Activated CD4-positive, alpha-beta T cell treated with anti-CD3 and anti-CD28 coated beads, Interleukin-10, Interleukin-2, amounts not matched to agents 100 ng/mL and 50 ng/mL, durations not matched to agents 16 hours and 8 hours (primary cell): ENCODE measurements at places on chromosomes 16 and 17.

DNA sequence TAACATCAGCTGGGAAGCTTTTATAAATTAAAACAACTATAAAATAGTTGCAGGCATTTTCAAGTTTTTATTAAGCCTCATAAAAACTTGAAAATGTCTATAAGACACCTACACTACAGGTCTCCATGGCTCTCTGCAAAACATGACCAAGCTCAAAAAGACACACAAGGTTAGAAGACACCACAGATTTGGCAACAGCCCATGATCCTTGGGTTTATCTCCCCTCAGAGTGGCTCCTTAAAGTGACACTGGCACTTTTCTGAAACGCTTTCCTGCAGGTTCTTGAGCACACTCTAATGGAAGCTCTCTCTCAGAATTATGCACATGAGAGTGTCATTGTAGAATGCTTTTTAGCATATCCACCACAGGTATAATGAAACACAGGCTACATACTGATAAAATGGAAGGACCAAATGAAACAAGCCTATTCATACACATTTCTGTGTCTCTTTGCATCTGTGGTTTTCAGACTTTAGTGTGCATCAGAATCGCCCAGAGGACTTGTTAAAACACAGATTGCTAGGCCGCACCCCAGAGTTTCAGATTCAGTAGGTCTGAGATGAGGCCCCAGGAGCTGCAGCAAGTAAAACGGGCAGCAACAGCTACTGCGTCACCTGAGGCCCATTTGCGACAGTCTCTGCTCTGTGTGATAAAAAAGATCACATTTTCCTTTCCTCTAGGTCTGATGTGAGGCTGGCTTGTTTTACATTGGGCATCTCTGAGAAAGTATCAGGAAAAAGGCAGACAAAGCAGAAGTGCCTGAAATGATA lies 75.0 kb upstream of the WSB1 start:
- DNase-seq: peak; percentile 94

DNA sequence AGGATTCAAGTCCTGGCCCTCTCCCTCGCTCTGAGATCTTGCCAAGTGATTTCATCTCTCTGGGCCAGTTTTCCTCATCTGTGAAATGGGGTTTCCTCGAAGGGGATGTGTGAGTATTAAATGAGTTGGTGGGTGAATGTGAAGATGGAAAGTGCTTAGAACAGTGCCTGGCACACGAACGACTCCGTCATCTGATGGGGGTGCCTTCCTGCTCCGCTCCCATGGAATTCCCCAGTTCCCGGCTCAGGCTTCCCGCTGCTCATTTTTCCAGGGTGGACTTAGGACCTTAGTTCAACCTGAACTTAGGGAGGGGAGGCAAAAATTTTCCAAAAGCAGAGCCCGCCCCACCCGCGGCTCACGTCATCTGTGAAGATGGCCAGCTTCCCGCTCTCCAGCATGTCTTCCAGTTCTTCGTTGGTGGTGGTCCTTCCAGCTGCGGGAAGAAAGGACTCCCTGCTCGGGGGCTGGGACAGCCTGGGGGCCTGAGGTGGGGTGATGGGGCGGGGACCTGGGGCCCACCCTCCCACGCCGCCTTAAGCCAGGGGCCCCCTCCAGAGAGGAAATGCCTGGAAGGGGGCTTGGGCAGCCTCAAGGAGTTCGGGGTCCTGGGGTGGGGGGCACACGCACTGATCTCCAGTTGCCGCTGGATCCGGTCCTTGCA lies 11.4 kb downstream of the HSD3B7 start:
- DNase-seq: no peak

- no peak for DNase-seq
Measured at GRCh38 chr17:60920107-60920506, 242.5 kb downstream of the BCAS3 start.

DNA sequence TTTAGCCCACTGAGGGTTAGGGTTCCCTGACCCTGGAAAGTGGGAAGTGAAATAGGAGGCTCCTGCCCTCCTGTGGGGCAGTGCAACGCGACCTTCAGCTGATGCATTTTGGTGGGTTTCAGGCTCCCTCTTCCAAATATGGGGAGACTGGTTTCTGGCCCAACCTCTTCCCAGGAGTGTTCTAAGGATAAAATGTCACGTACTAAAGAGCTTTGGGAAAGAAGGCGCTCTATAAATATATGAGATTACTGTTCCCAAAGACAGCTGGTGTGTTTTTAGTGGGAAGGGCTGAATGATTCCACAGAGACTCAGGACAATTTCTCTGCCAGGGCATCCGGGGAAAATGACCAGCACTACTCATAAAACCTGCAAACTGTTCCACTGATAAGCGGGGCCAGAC lies 9.8 kb downstream of the SLC35B1 start:
- DNase-seq: no peak

DNA sequence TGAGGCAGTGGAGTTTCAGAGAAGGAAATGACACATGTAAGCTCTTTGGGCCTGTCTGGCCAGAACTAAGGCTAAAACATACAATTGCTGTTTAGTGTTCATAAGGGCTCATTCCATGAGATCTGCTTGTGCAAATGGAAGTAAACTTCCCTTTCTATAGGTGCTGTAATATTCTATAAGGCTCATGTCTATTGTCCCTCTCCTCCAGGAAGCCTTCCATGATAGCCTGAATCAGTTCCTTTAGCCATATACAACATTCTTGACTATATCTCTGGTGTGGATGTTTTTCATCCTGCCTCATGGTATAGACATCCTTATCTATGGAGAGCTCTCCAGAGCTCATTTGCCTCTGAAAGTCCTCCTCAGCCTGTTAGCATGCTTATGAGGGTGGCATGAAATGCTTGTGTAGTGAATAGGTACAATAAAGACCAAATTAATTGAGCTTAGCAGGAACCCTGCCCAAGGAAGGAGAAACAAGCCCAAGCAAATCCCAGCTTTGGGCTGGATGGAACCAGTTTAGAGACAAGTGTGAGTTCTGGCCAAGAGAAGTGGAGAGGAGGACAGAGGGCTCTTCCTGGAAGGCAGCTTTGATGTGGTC lies 1.6 kb upstream of the ETV4 start:
- no peak for DNase-seq

GRCh38 chr16:82252582-82252981 lies 82.6 kb upstream of the MPHOSPH6 start:
- DNase-seq: peak; percentile 16

DNA sequence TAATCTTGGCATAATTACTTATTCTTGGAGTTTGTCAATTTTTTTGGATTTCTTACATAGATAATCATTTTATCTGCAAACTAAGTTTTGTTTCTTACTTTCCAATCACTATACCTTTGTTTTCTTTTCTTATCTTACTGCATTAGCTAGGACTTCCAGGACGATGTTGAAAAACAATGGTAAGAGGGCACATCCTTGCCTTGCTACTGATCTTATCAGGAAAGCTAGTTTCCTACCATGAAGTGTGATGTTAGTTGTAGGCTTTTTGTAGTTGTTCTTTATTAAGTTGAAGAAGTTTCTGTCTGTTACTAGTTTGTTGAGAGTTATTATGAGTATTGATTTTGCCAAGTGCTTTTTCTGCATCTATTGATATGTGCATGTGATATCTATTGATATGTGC lies 31.0 kb downstream of the CDH13 start:
- DNase-seq: no peak

- DNase-seq: no peak
Measured at GRCh38 chr16:16154281-16154951, 68.9 kb downstream of the ABCC6 start.

- no peak for DNase-seq
Measured at GRCh38 chr16:63458846-63459245, 1422.6 kb upstream of the CDH8 start.

GRCh38 chr17:81207610-81208581 lies 14.9 kb downstream of the CEP131 start:
- no peak for DNase-seq

DNA sequence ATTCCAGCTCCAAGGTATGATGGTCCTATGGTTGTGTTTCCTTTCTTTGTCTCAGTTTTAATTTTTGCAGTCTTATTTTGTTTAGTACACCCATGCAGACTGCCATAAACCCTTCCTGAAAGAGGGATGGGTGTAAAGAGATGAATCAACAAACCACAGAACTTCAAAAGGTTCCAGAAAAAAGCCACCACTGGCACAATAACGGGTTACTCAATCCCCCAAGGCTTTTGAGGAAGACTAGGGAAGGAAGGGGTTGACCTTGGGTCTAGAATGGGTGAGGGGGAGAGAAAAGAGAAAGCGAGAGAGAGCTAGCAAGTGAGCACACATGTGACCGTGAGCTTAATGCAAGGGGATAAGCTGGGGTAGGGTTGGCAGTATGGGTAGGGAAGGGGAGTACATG lies 168.1 kb downstream of the XYLT1 start:
- DNase-seq: no peak

DNA sequence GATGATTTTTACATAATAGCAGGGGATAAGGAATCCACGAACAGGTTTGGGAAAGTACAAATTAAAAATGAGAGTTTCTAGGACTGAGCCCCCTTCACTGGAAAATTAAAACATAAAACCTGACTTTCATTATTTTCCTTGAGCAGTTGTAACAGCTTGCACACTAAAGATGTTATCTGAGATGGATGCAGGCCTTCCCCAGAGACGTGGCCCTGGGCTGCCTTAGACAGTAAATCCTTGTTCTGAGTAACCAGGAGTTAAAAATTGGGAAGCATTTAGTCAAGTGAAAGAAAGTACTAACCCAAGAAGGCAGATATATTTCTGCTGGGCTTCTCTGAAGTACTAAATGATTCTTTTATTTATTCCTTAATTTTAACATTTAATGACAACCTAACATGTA lies 432.2 kb upstream of the KIF2B start:
- DNase-seq: no peak

DNA sequence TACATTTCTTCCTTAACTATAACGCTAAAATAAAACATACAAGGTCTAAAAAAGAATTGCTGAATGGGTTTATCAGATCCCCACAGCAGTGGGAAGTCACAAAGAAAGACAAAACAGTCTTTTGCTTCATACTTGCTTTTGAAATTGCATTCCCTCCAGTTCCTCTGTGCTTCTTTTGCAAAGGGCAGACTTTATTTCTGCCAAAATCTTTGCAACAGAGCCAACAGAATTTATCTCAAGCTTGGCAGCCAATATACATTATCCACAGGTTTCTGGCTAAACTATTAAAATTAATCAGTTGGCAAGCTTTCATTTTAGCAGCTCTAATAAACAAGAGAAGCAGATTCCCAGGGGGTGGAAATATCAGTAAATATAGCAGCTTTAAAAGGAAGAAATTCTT lies 378.9 kb upstream of the CA10 start:
- no peak for DNase-seq

GRCh38 chr16:85888405-85889331 lies 10.3 kb upstream of the IRF8 start:
- DNase-seq: peak; percentile 84

GRCh38 chr17:81831957-81832607 lies 1.0 kb downstream of the MCRIP1 start:
- DNase-seq: peak; percentile 55

GRCh38 chr16:89764711-89765201 lies 43.4 kb downstream of the ZNF276 start:
- peak; percentile 84 for DNase-seq

DNA sequence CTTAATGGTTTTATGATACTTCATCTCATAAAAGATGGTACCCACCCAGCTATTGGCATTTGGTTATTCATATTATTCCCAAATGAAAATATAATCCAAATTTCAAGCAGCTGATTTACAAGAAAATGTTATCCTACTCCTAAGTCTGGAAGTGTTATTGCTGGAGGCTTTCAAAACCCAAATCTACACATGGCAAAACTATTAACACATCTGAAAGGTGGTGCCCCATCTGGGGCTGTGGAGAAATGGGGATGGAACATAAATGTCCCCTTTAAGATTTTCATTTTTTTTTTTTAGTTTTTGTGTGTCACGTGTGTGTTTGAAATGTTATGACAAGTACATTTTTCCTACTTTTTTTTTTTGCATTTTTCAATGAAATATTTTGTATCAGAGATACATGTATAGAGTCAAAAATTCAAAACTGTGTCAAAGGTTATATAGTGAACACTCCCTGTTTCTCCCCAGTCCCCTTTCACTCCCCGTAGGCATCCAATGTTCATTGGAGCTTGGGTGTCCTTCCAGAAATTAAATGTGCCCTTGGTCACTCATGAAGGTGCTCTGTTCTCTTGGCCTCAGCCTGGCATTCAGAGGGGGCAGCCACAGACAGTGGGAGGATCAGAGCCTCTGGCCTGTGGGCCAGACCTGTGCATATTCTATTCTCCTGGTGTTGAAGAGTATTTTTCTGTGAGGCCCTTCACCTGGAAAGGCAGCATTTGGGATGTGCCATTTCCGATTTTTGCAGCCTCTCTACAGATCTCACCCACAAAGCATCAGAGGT lies 79.1 kb downstream of the CLEC16A start:
- no peak for DNase-seq
